Omental fat pad (tissue), 4 donors: ENCODE measurements at places on chromosomes 1 and 21.

DNA sequence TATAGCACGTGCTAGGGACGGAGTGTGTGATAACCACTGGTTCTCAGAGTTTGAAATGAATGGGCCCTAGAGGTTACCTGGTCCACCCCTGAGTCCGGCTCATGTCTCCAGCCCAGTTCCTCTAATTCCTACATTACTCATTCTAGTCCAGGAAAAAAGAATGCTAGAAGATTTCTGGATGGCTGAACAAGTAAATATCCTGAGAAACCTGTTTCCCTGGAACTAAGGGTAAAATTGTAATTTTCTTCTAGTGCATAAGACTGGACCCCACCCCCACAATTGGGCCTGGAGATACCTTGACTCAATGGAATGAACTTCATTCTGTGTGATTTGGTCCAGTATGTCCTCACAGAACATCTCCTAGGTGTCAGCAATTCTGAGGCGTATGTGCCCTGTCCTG, 208.4 kb downstream of the TRABD2B start:
- no peak for DNase-seq

DNA sequence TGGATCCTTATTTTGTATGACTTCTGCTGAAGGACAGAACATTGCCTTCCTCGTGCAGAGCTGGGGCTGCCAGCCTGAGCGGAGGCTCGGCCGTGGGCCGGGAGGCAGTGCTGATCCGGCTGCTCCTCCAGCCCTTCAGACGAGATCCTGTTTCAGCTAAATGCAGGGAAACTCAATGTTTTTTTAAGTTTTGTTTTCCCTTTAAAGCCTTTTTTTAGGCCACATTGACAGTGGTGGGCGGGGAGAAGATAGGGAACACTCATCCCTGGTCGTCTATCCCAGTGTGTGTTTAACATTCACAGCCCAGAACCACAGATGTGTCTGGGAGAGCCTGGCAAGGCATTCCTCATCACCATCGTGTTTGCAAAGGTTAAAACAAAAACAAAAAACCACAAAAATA, 27.5 kb upstream of the KDM4A start:
- no peak for DNase-seq

DNA sequence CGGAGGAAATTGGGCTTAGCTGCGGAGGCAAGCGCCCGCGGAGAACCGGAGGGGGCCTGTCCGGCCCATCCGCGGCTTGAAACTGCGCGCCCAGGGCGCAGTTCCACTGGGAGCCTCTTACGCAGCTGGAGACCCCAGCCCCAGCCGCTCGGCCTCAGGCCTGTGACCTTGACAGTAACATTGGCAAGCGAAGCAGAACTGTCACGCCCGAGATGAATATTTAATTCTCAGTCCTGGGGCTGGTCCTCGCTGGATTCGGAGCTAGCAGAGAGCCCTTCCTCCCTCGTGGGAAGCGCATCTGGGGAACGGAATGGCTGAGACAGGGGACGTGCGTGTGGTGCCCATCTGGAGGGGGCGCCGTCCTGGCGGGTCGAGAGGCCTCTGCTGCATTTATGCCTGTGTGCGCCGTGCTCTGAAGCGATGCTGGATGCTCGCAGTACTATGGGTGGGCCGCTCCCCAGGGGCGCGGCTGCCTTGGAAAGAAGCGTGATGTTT, 928 bp downstream of the SLC6A17 start:
- no peak for DNase-seq

DNA sequence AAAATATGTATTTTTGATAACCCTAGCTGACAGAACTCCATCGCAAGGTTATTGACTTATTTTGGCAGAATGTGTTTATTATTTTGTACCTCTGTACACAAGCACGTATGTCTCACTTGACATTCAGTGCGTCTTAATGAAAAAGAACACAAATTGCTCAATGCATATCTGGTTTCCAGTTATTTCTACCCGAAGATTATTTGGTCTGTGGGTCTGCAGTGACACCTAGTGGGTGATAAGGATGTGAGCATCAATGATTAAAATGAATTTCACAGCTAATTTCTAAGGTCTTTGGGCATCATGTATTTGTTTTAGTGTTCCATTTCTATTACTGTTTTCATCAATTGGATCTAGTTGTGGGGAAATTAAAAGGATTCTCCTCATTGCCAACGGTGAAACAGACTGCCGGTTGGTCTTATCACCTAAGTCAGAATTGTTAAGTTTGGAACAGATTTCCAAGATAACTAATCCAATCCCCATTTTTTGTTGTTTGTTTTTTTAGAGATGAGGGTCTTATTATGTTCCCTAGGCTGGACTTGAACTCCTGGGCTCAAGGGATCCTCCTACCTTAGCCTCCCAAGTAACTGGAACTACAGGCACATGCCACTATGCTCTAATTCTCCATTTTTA, 13.9 kb downstream of the DDX20 start:
- DNase-seq = no peak

DNA sequence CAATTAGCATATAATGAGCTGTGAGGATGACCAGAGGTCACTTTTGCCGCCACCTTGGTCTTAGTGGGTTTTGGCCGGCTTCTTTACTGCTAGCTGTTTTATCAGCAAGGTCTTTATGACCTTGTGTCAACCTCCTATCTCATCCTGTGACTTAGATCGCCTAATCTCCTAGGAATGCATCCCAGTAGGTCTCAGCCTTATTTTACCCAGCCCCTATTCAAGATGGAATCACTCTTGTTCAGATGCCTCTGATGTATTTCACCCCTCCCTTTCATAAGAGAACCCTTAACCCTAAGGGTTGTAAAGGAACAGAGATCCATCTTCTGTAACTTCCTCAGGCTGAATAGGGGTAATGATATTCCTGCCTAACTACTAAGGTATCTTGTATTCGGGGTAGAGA, 58.9 kb upstream of the PALMD start:
- DNase-seq = no peak

- DNase-seq = no peak
These were observed 30.8 kb downstream of the ELAVL4 start for GRCh38 chr1:50139339-50140181.

GRCh38 chr1:10851024-10852013, 54.9 kb upstream of the CASZ1 start:
- no peak for DNase-seq

- no peak for DNase-seq
These were observed 115.7 kb downstream of the PRDM16 start for GRCh38 chr1:3184666-3185065.

- no peak for DNase-seq
These were observed 23.8 kb downstream of the CASQ2 start for GRCh38 chr1:115744646-115745275.
